ENCODE measurements at places on chromosomes 6 and 20.

DNA sequence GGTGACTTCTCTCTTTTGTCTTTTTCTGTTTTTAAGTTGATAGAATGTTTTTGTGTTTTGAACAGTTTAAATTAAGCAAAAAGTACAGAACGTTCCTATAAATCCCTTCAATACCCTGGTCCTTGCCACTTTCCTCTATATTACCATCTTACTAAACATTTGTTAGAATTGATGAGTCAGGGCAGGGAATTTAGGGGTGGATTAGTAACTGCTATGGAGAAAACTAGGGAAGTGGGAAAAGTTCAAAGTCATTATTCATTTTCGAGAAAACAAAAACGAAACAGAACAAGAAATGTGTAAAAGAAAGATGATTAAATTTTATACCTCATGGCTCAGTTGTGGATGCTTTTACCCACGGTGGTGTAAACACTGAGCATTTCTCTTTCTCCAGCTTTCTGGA is 240.4 kb upstream of the SULF2 start:
- DNase-seq: peak; percentile 80

DNA sequence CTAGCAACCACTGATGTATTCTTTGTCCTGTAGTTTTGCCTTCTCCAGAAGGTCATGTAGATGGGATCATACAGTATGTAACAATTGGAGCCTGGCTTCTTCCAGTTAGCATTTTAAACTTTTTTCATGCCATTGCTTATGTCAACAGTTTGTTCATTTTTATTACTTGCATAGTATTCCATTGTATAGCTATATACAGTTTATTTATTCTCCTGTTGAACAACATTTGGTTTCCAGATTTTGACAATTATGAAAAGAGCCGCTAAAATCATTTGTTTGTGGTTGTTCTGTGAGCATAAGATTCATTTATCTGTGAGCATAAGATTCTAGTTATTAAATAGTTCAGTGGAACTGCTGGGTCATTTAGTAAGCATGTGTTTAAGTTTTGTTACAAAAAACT is 23.5 kb upstream of the CMTR1 start:
- no peak for DNase-seq

- no peak for DNase-seq
These were observed 72.5 kb downstream of the ANKS1A start for GRCh38 chr6:34961574-34961973.

DNA sequence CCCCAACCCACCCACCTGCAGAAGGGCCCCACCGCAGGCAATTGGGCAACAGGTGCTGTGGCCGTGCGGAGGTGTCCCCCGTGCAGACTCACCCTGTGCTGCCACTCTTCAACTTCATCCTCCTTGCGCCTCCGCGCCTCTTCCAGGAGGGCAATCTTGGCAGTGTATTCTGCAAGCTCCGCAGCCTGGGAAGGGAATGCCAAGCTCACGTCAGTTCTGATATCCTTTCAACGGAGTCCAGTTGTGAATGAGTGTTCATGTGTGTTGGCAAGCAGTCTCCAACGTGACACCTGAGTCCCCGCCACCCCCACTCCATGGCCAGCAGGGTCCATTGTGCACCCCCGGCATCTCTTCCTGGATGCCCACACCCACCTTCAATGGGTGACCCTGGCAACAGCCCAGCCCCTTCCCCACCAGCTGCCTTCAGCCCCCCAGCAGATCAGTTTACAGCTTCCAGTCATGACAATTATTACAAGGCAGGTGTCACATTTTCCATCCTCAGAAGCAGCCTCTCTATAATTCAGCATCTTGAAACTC is 49.9 kb downstream of the EZR start:
- no peak for DNase-seq

DNA sequence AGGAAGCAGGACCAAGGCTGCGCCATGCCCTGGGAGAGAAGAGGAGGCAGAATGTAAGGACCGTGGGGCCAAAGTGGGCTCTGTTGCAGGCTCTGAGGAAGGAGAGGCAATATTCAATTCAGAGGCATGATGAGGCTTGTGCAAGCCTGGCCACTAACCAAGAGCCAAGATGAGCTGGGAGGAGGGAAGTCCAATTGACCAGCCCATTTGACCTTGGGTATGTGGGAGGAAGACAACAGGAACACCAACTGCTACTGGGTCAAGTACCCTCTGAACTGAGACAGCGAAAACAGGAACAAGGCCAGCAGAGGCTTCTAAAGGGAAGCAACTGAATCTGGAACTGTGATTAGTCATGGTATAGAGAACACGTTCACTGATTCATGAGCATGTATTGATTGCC is 779.6 kb downstream of the MAFB start:
- DNase-seq: no peak

- peak; percentile 18 for DNase-seq
These were observed 3.3 kb upstream of the ZNF337 start for GRCh38 chr20:25699914-25700313.

DNA sequence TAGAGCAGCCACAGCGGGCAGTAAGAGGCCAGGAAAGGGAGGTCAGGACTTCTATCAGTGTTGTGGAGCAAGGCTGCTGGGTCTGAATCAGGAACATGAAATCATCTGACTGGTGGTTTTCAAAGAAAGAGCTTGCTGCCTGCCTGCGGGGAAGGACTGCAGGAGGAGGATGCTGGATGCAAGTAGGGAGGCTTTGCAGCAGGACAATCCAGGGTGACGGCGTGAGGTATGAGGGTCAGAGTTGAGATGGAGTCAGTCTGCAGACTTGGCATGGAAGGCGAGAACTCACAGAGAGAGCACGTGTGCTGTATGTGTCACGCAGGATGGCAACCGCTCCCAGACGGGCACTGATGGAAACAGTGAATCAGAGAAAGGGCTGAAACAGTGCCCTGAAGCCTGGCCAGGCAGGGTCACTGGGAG is 59.2 kb upstream of the CD93 start:
- DNase-seq: peak; percentile 54

GRCh38 chr6:3406891-3407809 is 49.7 kb downstream of the SLC22A23 start:
- no peak for DNase-seq

DNA sequence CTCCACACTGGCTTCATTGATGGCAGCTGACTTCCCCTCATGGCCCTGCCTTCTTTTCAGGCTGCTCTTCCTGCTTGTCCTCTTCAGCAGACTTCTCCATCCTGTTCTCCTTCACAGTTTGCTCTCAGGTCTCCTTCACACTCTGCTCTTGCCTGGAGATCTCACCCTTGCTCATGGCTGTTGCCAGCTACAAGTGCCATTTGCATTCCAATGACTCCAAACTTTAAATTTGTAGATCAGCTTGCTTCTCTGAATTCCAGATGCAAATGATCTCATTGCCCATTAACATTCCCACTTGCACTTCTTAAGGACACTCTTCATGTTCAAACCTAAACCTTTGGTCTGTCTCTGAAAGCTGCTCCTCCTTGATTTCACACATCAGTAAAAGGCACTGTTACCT is 343.0 kb downstream of the QKI start:
- peak; percentile 21 for DNase-seq

DNA sequence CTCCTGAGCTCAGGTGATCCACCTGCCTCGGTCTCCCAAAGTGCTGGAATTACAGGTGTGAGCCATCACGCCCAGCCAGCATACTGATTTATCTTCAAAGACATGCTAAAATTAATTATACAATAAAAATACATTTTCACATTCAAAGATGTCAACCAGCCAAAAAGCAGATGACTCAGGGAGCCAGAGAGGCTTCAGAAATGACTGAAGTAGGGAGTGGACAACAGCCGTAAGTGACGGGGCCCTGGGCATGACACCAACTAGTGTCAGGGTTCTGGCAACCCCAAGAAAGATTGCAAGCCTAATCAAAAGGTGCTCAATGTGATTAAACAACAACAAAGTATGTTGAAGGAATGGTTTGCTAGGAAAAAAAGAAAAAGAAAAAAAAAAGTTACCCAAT is 28.4 kb downstream of the GPLD1 start:
- DNase-seq: no peak

DNA sequence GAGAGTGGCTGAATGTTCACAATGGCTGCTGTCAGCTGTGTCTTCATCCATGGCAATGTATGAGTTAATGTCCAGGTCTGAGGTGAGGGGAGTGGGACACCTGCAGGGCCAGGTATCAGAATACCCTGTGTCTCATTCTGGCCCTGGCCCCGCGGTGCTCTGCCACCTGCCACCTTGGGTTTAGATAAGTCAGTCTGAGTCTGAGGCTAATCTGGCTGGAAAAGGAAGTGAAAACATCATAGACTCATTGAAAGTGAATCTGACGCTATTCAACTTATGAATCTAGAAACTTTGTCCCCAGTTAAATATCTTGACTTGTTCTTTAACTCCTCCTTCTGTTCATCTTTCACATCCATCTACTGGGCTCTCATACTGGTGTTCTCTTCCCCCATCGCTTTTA is 267.1 kb upstream of the JAG1 start:
- no peak for DNase-seq

- DNase-seq: no peak
These were observed 99.5 kb upstream of the IYD start for GRCh38 chr6:150269130-150269856.

DNA sequence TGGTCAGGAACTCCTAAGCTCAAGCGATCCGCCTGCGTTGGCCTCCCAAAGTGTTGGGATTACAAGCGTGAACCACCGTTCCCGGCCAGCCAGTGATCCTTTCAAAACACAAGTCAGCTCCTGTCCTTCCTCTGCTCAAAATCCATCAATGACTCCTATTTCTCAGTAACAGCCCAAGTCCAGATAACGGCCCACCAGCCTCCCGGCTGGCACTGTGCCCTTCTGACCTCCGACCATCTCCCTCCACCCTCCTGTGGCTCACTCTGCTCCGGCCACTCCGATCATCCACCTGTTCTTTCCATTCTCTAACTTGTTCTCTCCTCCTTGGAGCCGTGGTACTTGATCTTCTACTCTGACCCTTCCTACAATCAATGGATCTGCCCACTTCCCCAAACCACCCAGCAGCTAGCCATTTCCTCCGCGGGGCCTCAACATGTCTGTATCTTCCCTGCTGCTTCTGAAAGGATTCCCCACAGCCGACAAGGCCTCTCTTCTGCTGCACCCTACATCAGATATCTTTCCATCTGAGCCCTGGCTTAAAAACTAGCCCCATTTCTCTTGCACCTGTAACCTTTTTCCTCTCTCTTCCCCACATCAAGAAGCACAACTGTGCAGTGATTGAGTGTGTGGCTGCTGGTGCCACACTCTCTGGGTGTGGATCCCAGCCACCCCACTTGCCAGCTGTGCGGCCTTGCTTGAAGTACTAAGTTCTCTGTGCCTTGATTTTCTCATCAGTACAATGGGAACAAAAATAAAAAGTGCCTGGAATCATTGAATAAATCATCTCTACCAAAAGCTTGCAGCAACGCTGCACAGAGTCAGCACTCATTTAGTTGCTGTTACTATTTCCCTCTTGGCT is 6.1 kb upstream of the ZMYND8 start:
- no peak for DNase-seq

GRCh38 chr6:71220466-71220865 is 68.1 kb upstream of the OGFRL1 start:
- DNase-seq: no peak

- DNase-seq: peak; percentile 82
These were observed 173.0 kb downstream of the GMDS start for GRCh38 chr6:2072453-2072852.

GRCh38 chr6:106546261-106546690 is 83.0 kb downstream of the RTN4IP1 start:
- peak; percentile 61 for DNase-seq

DNA sequence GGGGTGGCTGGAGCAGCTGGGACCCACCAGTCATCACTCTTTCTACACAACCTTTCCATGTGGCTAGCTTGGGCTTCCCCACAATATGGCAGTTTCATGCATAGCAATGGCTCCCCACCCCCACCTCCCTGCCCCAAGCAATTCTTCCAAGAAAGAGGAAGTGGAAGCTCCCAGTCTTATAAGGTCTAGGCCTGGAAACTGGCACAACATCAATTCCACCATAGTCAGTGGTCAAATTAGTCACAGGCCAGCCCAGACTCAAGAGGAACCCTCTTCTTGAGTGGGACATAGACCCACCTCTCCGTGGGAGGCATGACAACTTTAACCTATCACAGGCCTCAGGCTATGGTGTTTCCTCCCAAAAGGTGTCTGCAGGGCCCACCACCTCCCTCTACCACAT is 17.7 kb downstream of the TGM6 start:
- no peak for DNase-seq

DNA sequence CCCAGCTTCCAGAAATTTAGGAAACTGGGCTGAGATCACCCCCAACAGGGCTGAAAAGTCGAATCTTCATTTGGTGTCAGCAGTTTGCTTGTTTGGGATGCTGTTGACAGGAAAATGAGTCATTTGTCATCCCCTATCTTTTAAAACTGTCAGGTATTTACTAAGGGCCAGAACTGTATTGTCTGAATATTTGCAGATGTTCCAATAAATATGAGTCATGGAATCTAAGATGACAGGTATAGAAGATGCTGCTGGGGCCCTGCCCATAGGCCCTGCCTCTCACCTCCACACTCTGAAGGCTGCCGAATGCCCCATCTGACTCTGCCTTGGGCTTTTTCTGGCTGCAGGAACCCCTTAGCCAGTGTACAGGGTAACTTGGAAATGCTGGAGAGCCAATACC is 3.9 kb downstream of the ETV7 start:
- no peak for DNase-seq

DNA sequence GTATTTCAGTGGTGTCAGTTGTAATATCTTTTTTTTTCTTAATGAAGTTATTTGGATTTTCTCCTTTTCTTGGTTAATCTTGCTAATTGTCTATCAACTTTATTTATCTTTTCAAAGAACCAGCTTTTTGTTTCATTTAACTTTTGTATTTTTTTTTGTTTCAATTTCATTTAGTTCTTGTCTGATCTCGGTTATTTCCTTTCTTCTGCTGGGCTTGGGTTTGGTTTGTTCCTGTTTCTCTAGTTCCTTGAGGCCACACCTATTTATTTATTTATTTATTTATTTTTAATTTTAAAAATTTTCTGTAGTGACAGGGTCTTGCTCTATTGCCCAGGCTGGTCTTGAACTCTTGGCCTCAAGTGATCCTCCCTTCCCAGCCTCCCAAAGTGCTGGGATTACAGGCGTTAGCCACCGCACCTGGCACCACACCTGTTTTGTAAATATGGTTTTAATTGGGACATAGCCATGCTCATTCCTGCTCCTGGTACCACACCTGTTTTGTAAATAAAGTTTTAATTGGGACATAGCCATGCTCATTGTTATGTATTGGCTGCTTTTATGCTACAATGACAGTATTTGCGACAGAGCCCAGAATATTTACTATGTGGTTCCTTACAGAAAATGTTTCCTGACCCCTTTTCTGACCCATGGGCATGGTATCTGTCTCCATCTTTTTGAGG is 22.2 kb downstream of the KDM1B start:
- DNase-seq: no peak

- DNase-seq: no peak
These were observed 8.0 kb upstream of the MYBL2 start for GRCh38 chr20:43658723-43659419.

- no peak for DNase-seq
These were observed 259.7 kb downstream of the HDGFL1 start for GRCh38 chr6:22829070-22829469.

GRCh38 chr6:12060780-12061609 is 48.9 kb downstream of the HIVEP1 start:
- peak; percentile 27 for DNase-seq

DNA sequence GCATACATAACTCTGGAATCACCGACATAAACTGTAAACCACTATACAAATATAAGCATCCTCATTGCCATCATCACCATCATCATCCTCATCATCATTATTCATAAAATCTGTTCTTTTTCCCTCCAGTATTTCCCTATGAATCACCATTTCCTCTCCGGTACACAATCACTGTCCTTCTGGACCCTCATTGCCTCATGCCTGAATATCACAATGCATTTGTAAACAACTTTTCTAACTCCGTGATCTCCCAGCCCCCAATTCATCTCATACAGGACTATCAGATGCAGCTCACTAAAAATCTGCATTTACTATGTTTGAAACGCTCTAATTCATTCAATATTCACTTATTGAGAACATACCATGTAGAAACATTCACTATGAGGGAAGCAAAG is 339.7 kb downstream of the TBC1D32 start:
- no peak for DNase-seq

Data from fibroblast of skin of scalp (primary cell).